Iris pigment epithelial cell (primary cell): ENCODE measurements at places on chromosomes 2 and 18.

- DNase-seq, result no peak
Measured at GRCh38 chr18:21805771-21806366, 65.3 kb downstream of the MIB1 start.

DNA sequence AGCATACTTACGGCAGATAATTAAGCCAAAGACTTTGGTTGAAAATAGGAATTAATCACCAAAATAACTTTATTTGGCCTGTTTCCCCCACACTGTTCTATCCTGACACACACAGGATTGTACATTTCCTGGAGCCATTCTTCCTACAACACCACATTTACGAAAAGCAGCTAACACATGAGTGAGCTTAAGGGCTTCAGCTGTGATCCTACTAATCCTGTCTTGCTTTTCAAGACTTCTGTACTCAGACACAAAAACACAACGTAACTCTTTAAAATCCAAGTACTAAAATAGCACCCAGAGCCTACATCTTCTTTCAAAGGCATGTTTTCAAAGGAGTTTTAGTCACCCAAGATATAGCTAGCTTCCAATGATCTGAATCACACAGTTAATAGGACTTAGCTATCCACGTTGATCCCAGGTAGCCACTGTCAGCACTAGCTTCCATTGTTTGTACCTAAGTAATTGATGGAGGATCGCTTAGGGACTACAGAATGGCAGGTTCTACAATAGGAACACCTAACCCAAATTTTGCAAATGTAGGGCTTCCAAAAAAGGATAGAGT, 42.8 kb upstream of the TTC39C start:
- no peak for DNase-seq

- DNase-seq, result peak; percentile 93
Measured at GRCh38 chr18:61833387-61833786, 59.4 kb downstream of the RNF152 start.

- no peak for DNase-seq
Measured at GRCh38 chr2:127567351-127567854, 31.9 kb downstream of the MYO7B start.

DNA sequence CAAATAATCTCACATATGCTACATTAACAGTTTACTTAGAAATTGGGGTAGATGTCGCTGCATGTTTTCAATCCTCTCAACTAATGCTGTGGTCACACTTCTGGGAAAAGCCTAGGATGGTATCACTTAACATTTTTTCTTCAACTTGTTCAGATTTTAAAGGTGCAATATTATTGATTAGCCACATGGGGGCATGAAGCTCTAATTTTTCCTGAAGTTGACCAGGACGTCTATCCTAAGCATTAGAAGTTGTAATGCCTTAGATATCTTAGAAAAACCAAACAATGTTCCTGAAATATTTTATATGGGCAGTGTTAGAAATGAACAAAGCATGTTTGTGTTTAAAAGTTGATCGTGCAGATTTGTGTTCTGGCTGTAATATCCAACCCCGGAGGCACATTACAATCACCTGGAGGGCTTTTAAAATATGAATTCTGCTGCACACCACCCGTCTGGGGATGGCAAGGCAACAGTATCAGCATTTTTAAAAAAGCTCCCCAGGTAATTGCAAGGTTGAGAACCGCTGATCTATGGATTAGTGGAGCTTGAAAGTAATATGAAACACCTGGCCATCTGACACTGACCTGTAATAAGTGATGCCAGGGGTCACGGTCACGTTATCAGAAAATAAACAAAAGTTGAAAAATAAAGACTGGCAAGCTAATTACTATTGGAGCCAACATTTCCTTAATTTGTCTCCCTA, 100.5 kb upstream of the LMAN1 start:
- peak; percentile 67 for DNase-seq

DNA sequence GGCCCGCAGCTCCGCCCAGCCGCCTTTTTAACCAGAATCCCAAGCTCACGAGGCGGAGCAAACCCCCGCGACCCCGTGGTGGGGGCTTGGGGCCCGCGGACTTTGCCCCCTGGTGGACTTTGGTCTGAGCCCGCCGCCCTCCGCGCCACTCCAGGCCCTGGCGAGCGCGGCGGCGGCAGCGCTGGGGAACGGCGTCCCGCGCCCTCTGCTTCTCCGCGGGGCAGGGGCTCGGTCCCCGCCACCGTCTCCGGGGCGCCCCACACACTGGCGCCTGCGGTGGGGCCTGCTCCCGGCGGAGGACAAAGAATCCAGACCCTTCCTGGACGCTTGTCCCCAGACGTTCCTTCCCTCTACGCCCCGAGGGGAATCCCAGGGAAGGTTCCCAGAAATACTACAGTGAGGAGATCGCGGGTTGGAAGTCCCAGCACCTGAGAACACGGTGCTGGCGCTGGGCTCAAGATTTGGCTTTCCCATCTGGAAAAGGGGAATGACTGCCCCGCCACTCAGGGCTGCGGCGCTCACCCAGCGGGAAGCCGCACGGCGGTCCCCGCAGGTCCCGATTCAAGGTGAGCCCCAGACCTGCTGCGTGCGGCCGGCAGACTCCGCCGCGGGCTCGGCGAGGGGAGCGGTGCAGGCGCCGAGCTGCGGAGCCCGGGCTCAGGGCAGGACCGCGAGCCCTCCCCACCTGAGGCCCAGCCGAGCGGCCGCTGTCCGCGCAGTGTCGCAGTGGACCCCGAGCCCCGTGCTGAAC, at the start of gene HAAO:
Gene HAAO (minus strand): TSS at position 1 of the 751 bp plus-strand sequence. CDS start 47 bp downstream, outside the sequence.
- no peak for DNase-seq

GRCh38 chr2:235842941-235843340, 325.2 kb downstream of the GBX2 start:
- DNase-seq, result no peak

- DNase-seq, result no peak
Measured at GRCh38 chr2:235377176-235377575, 116.7 kb upstream of the AGAP1 start.

GRCh38 chr2:9284521-9285297, 78.1 kb downstream of the ASAP2 start:
- DNase-seq, result no peak

DNA sequence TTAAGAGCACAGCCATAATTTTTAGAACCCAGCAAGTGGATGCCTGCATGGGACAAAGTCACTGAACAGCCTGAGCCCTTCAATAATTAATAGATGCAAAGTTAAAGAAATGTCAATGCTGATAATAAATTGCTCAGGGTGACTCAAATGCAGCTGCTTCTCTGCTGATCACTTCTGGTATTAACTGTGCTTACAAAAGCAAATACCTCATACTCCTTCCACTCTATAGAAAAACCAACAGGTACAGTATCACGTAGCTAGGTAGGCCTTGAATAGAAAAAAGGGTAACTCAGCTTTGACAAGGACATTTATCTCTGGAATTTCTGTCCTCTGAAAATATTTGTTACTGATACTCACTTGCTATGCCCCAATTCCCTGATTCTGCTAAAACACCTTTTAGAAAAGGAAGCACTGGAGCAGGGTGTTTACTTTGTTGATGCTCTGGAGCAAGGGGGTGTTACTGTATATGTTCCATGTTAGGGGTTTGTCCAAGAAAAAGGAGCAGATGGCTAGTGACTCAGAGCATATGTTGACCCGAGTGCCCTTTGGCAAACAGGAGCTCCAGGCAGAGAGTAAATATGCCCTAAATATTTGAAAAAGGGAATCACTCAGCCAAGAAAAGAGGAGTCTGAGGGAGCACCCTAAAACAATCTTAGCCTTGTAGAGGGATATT, 59.1 kb upstream of the RTN4 start:
- peak; percentile 87 for DNase-seq

GRCh38 chr2:220226076-220226475, 598.6 kb downstream of the SLC4A3 start:
- DNase-seq, result no peak

DNA sequence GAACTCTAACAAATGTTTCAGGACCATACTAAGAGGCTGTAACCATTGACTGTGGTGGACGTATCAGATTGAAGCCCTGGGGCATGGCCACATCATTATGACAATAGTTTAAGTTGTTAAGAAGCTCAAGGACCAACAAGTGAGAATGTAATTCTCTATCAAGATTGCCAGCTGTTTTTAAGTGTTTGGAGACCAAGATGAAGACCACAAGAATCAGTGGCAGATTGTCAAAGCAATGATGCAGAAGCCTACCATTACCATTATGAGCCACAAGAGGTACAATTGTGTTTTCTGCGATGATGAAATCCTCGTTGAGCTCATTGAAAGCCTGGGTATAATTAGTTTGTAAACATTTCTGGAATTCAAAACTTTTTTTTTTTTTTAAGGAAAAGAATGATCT, 261.1 kb upstream of the ZEB2 start:
- DNase-seq, result no peak

DNA sequence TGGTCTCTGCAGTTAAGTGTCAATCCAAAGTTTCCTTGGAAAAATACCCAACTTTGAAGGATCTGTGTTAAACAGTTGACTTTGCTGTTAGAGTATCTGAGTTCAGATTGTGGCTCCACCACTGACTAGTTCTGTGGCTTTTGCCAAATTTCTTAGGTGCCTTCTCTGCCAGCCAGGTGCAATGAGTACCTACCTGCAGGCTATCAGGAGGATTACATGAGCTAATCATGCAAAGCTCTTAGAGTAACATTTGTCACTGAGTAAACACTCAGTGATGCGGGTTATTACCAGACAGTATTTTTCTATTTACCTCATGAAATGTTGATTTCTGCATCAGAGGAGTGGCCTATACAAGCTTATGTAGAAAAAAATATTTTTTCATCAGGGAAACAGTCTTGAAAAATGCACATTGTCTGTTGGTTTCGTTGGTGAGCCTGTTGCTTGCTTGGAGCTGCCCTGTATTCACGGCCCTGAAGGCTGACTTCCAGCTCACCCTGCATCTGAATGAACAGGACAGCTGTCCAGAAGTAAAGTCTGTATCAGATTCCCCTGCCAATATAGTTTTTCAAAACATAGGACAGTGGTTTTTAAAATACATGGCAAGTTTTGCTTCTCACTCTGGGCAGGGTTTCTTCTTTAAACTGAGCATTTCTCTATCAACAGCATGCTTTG, 235.1 kb downstream of the CDCA7 start:
- peak; percentile 24 for DNase-seq

- DNase-seq, result peak; percentile 53
Measured at GRCh38 chr2:142865924-142866323, 11.5 kb upstream of the KYNU start.

GRCh38 chr18:75203416-75204268, 5.3 kb downstream of the PTGR3 start:
- DNase-seq, result no peak

GRCh38 chr2:231039294-231039664, 2.0 kb downstream of the C2orf72 start:
- DNase-seq, result no peak
